Activated naive CD8-positive, alpha-beta T cell treated with anti-CD3 and anti-CD28 coated beads, Interleukin-2, amount 50 U/mL, for 16 hours (primary cell): ENCODE measurements at places on chromosomes 2 and 18.

DNA sequence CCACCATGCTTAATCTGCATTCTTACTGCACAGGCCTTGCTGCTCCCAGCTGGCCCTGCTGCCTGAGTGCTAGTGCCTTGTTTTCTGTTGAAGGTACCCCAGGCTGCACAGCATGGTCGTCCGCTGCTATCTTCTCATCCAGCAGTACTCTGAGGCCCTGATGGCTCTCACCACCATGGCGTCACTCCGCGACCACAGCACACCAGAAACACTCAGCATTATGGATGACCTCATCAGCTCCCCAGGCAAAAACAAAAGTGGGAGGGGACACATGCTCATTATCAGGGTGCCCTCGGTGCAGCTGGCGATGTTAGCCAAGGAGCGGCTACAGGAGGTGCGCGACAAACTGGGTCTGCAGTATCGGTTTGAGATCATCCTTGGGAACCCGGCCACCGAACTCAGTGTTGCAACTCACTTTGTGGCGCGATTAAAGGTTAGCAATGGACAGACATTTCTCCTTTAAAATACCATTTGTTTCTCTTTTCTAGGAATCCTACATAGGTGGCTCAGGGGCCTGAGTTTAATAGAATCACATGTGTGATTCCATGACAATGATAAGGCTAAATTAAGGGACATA, 110.5 kb downstream of the ESCO1 start:
- no peak for DNase-seq

DNA sequence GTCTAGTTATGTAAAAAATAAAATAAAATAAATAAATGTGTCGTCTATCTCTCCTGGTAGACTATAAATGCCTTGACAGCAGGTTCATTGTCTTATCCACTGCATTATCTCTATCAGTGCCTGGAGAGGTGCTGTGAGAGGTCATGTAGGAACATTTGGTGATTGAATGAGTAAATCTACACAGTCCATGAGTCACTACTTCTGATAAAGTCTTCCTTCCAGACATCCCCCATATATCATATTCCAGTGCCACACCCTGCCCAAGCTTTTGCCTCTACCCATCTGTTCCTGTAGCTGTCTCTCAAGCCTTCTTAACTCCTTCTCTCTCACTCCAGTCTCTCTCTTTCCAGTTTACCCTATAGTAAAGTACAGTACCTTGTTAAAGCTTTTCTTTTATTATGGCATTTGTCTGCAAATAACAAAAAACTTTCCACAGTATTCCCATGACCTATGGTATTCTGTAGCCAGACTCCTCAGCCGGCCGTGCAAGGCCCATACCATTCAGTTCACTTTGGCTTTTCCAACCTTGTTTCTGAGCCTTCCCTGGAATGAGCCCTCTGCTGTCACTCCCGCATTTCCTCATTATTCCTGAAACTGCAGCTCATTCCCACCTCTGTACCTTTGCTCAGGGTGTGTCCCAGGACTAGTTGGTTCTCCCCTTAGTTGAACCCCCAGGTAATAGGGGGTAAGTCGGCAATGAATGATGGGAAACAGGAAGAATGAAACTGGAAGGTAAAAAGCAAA, 37.5 kb downstream of the ANXA4 start:
- no peak for DNase-seq

DNA sequence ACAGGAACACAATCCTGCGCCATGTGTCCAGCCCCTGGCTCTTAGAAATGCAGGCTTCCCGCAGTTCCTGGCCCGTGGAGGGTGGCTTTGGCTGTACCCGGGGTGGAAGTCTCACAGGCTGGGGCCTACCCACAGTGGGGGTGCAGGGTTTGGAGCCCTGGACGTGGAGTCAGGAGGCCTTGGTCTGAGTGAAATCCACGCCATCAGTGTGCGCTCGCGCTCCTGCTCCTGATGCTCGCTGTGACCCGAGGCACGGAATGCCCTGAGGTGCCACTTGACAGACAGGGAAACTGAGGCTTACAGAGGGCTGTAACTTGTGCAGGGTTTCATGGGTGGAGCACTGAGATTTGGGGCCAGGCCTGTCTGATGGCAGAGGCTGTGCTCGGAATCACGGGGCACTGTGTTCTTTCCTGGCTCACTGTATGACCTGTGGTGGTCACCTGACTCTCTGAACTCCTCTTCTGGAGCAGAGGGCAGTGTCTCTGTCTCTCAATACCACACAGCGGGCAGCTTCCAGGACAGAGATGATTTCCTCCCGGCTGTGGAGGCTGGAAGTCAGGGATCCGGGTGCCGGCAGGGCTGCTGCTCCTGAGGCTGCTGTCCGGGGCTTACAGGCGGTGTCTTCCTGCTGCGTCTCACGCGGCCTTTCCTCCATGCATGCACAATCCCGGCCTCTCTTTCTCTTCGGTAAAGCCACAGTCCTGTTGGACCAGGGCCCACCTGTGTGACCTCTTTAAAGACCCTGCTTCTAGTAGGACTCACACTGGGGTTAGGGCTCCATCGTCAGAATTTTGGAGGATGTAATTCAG, 25.9 kb upstream of the ALLC start:
- DNase-seq, result no peak

DNA sequence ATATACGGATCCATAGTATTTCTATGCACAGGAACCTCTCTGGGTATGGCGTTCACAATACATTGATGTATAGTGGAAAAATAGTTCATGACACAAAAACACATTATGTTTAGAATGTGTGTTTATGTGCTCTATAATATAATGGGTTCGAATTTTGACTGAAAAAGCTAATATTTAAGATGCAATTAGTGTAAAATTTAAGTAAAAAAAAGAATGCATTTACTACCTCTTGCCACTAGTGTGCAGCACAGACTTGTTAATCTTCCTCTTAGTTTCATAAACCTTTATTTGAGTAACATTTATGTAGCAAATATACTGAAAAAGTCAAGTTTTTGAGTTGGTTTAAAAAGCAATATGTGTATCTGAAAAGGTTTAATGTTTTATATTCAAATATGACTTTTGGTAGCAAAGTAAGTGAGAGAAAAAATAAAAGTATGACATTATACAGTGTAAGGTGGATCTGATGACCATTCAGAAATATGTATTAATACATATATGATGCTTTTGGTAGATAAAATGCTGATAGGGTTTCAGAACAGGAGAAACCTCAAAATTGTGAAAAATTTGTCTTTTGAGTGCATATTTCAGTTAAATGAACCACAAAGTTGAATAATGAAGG, 49.4 kb downstream of the CCDC102B start:
- DNase-seq, result no peak

DNA sequence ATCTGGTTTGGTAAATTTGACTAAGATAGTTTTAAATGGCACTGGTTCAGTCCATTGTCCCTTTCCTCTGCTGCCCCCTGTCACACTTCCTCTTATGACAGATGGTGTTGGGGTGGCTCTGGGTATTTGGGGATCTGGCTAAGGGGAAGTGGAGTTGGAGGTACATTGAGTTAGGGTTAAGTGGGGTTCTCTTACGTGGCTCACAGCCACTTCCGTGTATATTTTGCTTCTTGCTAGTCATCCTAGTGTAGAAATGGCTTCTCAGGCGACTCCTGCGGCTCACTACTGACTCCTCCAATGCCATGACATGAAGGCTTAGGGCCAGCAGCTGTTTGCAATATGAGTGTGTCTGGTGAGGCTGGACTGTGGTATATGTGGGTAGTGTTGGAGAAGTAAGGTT, 187.0 kb downstream of the HAUS1 start:
- no peak for DNase-seq

GRCh38 chr2:160931531-160931930, 228.7 kb upstream of the TANK start:
- DNase-seq, result no peak

GRCh38 chr2:57862153-57862552, 184.5 kb upstream of the VRK2 start:
- no peak for DNase-seq

DNA sequence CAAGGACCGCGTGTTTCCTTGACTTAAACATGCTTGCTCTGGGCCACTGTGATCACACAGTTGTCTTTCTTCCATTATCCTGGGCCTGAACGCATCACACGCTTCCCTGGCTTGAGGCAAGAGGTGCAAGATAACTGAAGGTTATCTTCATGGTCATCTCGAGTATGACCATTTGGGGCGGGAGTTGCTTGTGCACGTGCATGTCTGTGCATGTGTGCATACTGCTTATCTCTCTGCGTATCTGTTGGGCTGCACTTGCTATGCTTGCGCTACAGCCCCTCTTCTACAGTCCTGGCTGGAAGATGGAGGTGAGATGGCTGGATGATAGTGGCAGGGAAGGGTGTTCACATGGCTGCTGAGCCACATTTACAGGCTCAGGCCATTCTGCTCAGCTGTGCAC, 27.2 kb upstream of the EFR3B start:
- DNase-seq, result no peak

GRCh38 chr18:658947-659533, 1.6 kb downstream of the TYMS start:
- DNase-seq, result no peak

DNA sequence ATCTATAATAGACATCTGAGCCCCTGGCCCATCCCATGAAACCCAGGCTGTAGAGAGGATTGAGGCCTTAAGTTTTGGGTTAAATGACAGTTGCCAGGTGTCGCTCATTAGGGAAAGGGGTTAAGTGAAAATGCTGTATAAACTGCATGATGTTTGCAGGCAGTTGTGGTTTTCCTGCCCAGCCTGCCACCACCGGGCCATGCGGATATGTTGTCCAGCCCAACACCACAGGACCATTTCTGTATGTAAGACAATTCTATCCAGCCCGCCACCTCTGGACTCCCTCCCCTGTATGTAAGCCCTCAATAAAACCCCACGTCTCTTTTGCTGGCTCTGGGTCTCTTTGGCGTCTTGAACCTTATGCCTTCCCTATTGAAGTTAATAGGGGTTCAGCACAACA, 110.7 kb downstream of the XRCC5 start:
- DNase-seq, result no peak

DNA sequence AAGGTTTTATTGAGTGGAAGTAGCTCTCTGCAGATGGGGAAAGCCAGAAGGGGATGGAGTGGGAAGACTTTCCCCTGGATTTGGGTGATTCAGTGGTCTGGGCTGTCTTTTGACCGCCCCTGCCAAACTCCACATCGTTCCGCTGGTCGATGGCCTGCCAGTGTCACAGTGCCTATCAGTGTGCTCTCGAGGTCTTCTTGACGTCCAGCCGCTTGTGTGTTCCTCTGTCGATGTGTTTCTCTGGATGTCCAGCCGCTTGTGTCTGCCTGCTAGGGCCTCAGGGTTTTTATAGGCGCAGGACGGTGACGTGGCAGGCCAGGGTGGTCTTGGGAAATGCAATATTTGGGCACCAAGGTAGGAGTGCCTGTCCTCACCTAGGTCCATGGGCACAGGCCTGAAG, 1371.4 kb upstream of the PIK3C3 start:
- no peak for DNase-seq

GRCh38 chr2:186950694-186951093, 101.7 kb upstream of the ZSWIM2 start:
- no peak for DNase-seq

DNA sequence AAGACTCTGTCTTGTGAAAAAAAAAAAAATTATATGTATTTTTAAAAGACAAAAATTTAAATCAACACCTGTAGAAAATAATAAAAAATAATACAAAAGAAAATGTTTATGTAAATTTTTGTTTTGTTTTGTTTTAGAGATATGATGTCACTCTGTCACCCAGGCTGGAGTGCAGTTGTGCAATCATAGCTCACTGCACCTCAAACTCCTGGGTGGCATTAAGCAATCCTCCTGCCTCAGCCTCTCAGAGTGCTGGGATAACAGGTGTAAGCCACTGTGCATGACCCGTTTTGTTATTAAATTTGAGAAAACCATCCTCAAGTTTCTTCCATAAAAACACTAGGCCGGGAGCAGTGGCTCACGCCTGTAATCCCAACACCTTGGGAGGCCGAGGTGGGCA, 56.2 kb upstream of the B3GNT7 start:
- no peak for DNase-seq

DNA sequence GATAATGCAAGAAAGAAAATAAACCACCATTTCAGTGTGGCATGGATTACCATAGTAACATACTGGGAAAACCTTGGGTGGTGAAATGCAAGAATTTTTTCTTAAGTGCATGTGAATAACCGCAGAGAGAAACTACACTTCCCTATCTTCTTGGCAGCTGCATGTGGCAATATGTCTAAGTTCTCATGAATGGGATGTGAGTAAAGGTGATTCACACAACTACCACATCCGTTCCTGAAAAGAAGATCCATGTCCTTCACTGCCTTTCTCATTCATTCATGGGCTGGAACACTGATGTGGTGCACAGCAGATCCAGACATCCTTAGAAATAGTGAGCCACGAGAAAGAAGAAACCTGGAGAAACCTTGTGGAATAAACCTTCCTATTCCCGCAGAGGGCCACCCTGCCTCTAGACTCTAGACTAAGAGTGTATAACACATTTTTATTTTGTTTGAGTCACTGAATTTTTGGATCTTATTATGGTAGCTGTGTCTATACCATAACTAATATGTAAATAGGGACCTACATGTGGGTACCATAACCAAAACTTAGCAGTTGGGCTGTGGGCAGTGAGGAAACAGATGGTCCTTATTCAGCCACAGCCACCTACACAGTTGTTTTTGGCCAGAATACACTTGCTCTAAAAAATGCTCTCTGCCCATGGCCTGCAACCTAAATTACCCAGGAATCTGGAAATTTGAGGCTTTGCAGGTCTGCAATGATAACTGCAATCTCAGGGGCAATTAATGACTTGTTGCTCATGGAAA, 573.3 kb downstream of the LRP1B start:
- no peak for DNase-seq

DNA sequence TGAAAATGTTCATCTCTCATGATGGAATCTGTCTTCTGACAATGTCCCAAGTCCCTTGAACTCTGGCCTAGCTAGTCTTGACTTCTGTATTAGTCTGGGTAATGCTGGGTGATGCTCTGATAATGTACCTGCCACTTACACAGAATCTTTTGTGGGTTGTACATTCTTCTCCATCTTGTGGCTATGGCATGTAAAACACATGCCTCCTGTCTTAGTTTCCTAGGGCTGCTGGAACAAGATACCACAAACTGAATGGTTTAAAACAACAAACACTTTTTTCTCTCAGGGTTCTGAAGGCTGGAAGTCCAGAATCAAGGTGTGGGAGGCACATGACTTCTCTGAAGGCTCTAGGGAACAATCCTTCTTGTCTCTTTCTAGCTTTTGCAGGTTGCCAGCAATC, 57.1 kb downstream of the RAPGEF4 start:
- no peak for DNase-seq

DNA sequence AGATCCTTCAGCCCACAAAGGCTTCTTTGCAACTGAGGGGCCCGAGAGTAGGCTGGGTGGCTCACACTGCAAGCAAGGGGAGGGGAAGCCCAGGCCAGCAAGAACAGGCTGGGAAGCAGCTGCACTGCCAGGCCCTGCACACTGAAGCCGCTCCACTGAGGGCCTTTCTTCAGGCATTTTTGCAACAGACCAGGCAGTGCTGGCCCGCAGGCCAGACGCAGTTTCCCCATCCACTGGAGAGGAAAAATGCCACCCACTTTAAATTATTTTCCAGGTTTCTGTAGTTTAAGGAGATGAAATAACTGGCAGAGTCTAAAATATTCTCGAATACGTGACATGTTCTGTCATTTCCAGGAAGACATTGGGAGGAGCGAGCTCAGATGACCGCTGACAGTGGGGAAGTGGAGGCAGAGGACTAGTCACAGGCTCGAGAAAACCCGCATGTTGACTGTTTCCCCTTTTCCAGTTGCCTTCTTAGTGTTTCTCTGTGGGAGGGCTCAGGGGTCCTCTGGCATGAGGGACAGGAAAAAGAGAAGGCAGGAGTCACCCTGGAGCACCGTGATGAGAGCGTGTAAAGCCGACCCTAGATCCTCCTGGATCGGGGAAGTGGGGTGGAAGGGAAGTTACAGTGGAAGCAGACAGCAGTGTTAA, 53.3 kb upstream of the B3GNT7 start:
- no peak for DNase-seq

GRCh38 chr2:133888621-133889219, 320.5 kb upstream of the NCKAP5 start:
- no peak for DNase-seq

- no peak for DNase-seq
Observed at GRCh38 chr18:26440644-26441043, 107.7 kb downstream of the KCTD1 start.
